Occipital lobe (tissue), 3 donors: ENCODE measurements at places on chromosomes 4 and X. TPM values are rescaled to one million over a fixed set of nuclear protein-coding genes. Genes with fewer than 3 reads are reported as not detected.

The NOCT gene
- total RNA-seq, result 30.6 TPM

The RASL11B gene
- 31.7 TPM for total RNA-seq

The GRPR gene
- 2.2 TPM for total RNA-seq

The TIMP1 gene
- total RNA-seq, result 3.9 TPM

The AFP gene
- 0.62 TPM for total RNA-seq

The RAB39B gene
- total RNA-seq, result 28.2 TPM

The RAI2 gene
- 3.1 TPM for total RNA-seq

The DRD5 gene
- total RNA-seq, result 0.94 TPM

The DIPK2B gene
- 1.7 TPM for total RNA-seq

The SASH3 gene
- total RNA-seq, result 0.62 TPM

The FBXO8 gene
- total RNA-seq, result 32.9 TPM

The REST gene
- 7.8 TPM for total RNA-seq

The KLHL4 gene
- total RNA-seq, result 50.1 TPM

The FAM47A gene
- not detected for total RNA-seq

The GYPE gene
- total RNA-seq, result 0.31 TPM

The HOPX gene
- 79.2 TPM for total RNA-seq

The CXCL3 gene
- total RNA-seq, result 1.2 TPM

The CTAG2 gene
- not detected for total RNA-seq

The LIMCH1 gene
- 175 TPM for total RNA-seq

The CRMP1 gene
- total RNA-seq, result 555 TPM

The DNAAF6 gene
- total RNA-seq, result not detected

The SLC6A14 gene
- not detected for total RNA-seq

The ADH6 gene
- total RNA-seq, result not detected

The CD40LG gene
- total RNA-seq, result not detected

The PHEX gene
- 1.7 TPM for total RNA-seq

The SMIM10L2A gene
- 10.0 TPM for total RNA-seq

The ZNF732 gene
- 1.4 TPM for total RNA-seq

The CXCL8 gene
- total RNA-seq, result 5.1 TPM

The RRH gene
- total RNA-seq, result not detected

The SLAIN2 gene
- 345 TPM for total RNA-seq

The APOOL gene
- total RNA-seq, result 7.0 TPM

The BMPR1B gene
- 23.6 TPM for total RNA-seq

The NDNF gene
- total RNA-seq, result 4.8 TPM

The SMR3B gene
- not detected for total RNA-seq

The ZNF182 gene
- total RNA-seq, result 7.2 TPM

The YY2 gene
- 0.94 TPM for total RNA-seq

The ZDHHC15 gene
- total RNA-seq, result 13.6 TPM

The SRPX gene
- 2.5 TPM for total RNA-seq

The SORCS2 gene
- total RNA-seq, result 4.1 TPM

The KLHL34 gene
- total RNA-seq, result under 0.01 TPM

The FREM3 gene
- total RNA-seq, result 0.16 TPM

The CLCN4 gene
- total RNA-seq, result 68.6 TPM

The GAGE2A gene
- total RNA-seq, result not detected

The TCEAL2 gene
- 18.7 TPM for total RNA-seq

The MTTP gene
- 3.4 TPM for total RNA-seq

The SEPTIN6 gene
- total RNA-seq, result 43.0 TPM

The FRG1 gene
- 25.0 TPM for total RNA-seq
